ENCODE measurements at places on chromosomes 1 and 21.

- DNase-seq = no peak
Measured at GRCh38 chr21:15472108-15473040, 257.4 kb upstream of the USP25 start.

GRCh38 chr21:45330075-45330781 lies 42.5 kb upstream of the POFUT2 start:
- DNase-seq = no peak

DNA sequence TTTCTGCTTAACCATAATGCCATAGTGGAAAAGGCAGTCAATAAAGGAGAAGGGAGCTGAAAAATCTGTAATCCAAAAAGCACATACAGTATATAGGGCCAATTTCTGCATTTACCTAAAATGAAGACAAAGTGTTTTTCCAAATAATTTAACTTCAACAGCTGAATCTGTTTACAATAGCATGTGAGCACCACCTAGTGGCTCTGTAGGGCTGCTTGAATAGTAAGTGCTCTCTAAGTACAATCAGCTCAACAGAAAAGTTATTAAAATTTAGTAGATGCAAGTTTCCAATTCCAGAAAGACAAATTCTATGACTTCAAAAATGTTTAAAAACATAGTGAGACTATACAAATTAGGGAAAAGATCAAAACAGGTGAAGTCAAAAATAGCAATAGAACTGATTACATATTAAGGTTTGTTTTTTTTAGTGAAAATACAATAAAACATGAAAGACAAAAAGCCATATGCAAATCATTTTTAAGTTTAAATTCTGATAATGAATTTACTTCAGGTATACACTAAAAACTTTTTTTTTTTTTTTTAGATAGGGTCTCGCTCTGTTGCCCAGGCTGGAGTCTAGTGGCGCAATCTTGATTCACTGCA lies 220.0 kb downstream of the SETD4 start:
- no peak for DNase-seq

DNA sequence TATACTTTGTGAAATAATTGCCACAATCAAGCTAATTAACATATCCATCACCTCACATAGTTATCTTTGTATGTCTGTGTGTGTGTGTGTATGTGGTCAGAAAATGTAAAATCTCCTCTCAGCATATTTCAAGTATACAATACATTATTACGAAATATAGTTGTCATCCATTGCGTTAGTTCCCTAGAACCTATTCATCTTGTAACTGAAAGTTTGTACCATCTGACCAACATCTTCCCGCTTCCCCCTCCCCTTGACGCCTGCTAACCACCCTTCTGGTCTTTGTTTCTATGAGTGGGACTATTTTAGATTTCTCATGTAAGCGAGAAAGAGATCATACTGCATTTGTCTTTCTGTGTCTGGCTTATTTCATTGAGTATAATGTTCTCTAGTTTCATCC lies 455.3 kb downstream of the KCNT2 start:
- DNase-seq = no peak

All from GM12878 (cell line).